ENCODE measurements at places on chromosomes 16 and 17.

DNA sequence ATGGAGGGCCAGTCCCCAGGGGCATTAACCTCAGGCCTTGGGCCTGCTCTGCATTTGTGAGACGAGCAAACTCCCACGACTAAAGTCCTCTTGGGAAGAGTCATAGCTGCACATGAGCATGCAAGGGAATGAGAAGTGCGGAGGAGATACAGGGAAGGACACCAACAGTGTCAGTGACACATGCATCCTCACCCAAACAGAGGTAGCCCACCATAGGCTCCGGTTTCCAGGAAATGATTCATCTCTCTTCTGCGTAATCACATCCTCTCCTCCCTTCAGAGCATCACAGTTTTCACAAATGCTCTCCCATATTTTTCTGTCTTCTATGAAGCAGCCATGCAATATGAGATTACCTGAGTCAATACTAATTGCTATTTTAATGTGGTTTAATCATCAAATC is 725.7 kb upstream of the GOT2 start:
- DNase-seq = no peak

GRCh38 chr17:8015957-8016631 is 13.7 kb downstream of the GUCY2D start:
- DNase-seq = no peak

DNA sequence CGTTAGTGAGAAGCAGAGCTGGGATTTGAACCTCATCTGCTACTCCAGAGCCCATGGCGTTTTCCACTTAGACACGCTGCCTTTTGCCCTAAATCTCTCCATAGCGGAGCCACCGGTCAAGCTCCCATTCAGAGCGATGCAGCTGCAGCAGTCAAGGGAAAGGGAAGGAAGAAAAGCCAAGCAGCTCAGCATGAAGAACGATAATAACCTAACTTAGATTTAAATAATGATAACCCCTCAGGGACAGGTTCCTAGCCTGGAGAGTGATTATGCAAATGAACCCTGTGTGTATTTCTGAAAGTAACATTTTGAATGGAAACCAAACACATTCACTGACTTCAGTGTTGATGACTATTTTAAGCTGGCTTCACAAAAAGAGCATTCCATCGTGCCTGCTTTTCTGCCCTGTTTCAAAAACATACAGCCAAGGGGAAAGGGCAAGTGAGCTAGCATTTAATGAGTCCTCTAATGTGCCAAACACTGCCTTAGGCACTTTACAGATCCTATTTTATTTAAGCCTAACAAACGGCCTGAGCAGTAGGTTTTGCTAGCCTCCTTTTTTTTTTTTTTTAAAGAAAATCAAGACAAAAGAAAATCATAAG is 798.3 kb downstream of the CDH8 start:
- DNase-seq = no peak

DNA sequence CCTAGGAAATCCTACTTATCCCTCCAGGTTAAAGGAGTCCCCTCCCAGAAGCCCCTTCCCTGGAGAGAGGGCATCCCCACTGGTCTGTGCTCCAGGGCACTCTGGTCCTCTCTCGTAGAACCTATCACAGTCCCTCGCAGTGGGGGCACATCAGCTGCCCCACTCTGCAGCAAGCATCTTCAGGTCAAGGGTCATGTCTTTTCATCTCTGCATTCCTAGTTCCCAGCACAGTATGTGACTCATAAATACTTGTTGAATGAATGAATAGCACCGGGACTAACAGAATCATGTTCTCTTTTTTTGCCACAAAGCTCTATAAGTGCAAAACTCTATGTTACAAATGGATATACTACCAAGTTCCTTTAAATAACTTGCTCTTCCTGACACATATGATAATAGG is 36.0 kb downstream of the RNF157 start:
- no peak for DNase-seq

DNA sequence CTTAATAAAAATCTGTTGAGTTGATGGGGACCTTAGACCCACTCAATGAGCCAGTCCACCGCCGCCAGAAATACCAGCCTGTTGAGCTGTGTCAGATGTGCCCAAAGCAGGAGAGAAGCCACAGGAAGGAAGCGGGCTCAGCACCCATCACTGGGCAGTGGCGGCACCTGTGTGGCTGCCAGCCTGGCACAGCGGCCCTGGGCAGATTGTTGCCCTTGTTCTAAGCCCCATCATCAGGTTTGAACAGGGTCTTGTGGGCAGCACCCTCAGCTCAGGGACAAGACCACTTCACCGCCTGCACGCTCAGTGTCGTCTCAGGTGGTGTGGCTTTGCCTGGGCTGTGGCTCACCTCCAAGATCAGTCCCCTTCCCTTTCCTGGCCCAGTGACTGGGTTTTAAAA is 9.3 kb downstream of the ENDOV start:
- DNase-seq = no peak

DNA sequence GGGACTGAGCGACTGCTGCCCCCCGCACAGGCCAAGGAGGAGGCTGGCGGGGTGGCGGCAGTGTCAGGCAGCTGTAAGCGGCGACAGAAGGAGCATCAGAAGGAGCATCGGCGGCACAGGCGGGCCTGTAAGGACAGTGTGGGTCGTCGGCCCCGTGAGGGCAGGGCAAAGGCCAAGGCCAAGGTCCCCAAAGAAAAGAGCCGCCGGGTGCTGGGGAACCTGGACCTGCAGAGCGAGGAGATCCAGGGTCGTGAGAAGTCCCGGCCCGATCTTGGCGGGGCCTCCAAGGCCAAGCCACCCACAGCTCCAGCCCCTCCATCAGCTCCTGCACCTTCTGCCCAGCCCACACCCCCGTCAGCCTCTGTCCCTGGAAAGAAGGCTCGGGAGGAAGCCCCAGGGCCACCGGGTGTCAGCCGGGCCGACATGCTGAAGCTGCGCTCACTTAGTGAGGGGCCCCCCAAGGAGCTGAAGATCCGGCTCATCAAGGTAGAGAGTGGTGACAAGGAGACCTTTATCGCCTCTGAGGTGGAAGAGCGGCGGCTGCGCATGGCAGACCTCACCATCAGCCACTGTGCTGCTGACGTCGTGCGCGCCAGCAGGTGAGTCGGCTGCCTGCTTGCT is 5.6 kb upstream of the TMEM88 start:
- no peak for DNase-seq

- no peak for DNase-seq
These were observed 16.2 kb downstream of the CYGB start for GRCh38 chr17:76521262-76521661.

DNA sequence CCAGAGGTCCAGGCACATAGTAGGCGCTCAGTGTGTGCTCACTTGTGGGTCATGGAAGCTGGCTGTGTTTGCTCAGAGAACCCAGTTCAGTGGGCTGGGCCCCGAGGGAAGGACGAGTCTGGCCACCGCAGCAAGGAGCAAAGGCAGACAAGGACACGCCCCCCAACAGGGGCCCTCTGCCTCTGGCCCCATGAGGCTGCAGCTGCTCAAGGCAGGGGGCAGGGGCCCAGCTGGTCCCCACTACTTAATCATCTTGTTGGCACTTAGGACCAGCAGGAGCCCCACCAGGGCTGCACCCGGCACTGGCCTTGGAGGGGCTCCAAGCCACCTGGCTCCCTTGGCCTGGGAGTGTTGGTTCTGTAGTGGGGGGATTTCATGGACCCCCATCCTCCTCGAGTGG is 16.1 kb downstream of the KCNJ12 start:
- DNase-seq = no peak

GRCh38 chr16:67555795-67556212 is 6.5 kb upstream of the CTCF start:
- no peak for DNase-seq

DNA sequence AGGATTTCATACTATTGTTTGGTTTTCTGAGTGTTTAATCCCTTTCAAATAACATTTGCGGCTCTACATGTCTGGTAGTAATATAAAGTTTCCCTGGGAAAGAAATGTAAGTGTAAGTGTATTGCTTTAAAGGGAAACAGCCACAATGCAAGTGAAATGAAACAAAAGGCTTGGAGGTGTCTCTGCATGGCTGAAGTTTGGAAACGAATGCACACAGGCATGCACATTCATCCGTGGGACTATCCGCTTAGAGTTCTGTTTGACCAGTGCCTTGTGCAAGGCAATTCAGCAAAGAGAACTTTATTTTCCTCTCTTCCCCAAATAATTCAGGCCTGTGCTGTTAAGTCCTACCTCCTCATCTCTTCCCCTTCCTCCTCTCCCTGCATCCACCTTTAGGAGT is 56.1 kb upstream of the MRTFB start:
- no peak for DNase-seq

- DNase-seq = no peak
These were observed 6.6 kb upstream of the ATP6V0C start for GRCh38 chr16:2507052-2507659.

DNA sequence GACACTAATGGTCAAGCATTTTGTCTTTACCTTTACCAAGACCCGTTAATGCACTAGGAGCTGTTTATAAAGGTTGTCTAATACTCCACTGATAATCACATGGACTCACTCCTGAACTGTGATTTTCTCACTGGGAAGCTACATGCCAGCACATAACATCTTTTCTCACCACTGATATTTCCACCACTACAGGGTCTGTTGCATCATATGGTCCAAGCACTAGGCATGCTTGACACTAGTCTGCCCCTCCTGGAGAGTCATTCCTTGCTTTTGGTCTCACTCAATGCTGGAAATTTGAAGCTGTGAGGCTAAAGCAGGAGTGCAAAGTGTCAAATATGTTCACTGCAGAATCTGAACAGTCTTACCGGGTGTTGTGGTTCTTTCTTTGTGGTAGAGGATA is 1576.8 kb downstream of the CDH8 start:
- no peak for DNase-seq

DNA sequence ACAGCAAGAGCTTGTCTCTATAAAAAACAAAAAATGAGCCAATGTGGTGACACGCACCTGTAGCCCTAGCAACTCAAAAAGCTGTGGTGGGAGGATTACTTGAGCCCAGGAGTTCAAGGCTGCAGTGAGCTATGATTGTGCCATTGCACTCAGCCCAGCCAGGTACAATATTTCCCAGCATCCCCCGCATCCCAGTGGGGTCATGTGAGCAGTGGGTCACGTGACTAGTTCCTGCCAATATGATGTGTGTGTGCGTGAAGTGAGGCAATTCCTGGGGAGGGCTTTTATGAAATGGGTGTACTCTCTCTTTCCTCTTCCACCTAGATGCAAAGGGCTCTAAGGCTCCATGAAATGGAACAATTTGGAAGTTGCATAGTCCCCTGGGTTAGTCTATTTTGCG is 81.3 kb downstream of the GSG1L start:
- DNase-seq = no peak

GRCh38 chr17:39569126-39569525 is 38.6 kb downstream of the NEUROD2 start:
- DNase-seq = no peak

DNA sequence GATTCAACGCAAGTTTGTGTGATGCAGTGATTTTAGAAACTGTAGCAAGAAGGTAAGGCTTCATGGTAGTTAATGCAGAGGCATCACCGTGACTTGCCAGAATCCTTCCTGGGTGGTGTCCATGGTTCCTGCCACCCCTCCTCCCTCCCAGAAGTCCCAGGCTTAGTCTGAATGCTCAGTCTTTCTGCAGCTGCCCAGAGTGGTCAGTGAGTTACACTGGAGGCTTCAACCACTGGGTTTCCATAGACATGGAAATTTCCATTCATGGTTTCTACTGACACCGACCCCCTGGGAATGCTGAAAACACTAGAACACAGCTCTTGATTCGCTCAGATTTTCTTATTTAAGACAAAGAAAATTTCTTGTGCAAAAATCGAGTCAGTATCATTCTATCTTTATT is 159.4 kb upstream of the HSBP1 start:
- no peak for DNase-seq

DNA sequence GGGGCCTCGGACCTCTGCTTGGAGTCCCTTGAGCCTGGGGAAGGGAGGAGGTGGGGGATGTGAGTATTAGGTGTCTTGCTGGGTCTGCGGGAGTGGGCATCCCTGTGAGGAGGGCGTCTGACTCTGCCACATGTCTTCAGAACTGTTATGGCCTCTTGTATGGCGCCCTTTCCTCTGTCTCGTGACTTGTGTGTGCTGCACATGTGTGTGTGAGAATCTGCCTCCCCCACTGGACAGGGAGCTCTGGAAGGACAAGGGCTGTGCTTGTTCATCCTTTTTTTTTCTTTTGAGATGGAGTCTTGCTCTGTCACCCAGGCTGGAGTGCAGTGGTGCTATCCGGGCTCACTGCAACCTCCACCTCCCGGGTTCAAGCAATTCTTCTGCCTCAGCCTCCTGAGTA is 33.4 kb downstream of the ARHGAP23 start:
- no peak for DNase-seq

DNA sequence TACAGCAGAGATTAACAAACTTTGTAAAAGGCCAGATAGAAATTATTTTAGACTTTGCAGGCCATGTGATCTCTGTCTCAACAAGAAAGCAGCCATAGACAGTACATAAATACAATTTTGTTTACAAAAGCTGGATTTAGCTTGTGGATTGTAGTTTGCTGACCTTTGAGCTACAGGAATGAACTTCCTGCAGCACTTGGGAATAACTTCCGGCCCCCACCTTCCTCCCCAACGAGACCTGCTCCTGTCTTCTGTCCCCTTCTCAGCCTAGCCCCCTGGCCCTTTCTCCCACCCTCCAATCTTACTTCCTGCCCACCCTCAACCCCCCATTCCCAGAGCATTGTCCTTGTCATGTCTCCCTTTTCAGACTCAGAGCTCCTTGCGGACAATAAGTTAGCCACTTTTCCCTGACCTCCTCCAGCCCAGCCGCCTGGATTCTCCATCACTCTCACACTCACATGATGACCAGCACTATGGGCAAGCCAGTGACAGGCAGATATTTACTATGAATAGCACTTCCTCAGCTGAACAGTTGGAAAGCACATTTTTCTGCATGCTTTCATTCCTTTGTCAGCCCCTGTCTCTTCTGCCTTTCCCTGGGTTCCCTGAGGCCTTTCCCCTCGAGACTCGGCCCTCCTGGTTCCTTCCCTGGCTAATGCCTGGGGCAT is 27.6 kb upstream of the DLX3 start:
- DNase-seq = peak; percentile 30

DNA sequence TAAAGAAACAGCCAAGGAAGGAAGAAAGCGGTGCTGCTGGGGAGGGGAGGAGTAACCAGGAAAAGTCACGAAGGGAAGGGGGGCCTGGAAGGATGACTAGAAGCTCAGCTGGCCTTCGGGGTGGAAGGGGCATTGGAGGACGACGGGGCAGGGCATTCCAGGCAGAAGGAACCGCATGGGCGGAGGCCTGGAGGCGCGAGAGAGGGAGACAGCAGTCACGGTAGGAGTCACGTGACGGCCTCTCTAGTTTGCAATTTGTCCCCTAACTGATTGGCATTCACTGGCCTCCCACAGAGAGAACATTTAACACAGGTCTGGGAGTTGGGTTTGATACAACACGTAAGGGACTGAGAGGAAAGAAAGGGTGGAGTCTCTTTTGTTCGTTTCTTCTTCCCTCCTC is 63.9 kb downstream of the RTN4RL1 start:
- no peak for DNase-seq

DNA sequence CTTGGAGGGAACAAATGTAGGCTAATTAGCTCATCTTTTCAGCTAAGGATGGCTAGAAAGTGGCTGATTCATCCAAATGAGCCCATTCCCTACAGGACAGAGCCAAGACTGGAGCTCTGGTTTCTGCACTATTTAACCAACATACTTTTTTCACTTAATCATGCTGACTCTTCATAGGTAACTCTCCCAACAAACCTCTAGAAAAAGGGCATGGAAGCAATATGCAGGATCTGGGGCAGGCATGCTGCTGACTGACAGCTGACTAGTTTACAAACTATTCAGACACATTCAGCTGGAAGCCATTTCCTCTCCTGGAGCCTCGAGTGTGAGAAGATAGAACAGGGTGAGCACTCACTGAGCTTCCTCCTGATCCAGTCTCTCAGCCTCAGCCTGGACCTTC is 6.2 kb downstream of the BECN1 start:
- DNase-seq = no peak

- peak; percentile 76 for DNase-seq
These were observed 162.7 kb upstream of the CDC42EP4 start for GRCh38 chr17:73474370-73474988.

- no peak for DNase-seq
These were observed 10.5 kb upstream of the GSE1 start for GRCh38 chr16:85602402-85603202.
